ENCODE measurements at places on chromosomes 4 and X.

DNA sequence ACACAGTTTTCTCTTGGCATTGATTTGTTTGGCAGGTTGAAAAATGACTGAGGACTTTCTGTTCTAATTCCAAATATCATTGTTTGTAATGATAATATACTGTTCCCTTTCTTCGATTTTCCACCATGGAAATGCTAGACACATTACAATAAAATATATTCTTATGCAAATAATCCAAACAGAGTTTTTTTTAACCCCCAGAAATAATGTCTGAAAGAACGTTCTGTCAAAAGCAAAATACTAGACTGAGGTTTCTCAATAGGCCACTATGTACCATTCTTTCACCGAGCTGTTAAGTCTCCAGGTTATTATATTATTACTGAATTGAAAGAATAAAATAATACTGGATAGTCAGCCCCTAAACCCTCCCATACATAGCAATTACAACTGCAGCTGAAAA is 312.5 kb downstream of the ZIC3 start:
- DNase-seq, result no peak

- no peak for DNase-seq
Measured at GRCh38 chr4:101584306-101584705, 206.2 kb upstream of the BANK1 start.

- no peak for DNase-seq
Measured at GRCh38 chr4:177118596-177118995, 191.1 kb upstream of the NEIL3 start.

DNA sequence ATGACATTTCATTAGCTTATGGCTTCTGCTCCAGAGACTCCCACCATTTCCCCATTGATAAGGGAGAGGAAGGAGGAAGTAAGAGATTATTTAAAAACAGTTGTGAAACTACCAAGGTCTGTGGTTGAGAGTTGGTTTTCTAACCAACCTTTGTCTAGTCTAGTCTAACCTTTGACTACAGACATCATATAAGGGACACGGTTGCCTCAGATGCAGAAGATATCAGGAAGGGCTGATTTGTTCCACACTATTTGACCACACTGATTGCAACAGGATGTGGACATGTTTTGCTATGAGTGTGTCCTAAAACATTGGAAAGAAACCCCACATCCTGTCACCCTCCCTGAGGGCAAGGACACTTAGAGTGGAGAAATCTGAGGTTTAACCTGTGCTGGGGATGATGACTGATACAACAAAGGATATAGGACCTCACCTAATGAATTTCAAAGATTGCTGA is 53.0 kb downstream of the COQ2 start:
- no peak for DNase-seq

- no peak for DNase-seq
Measured at GRCh38 chr4:38464328-38464727, 199.7 kb upstream of the KLF3 start.

DNA sequence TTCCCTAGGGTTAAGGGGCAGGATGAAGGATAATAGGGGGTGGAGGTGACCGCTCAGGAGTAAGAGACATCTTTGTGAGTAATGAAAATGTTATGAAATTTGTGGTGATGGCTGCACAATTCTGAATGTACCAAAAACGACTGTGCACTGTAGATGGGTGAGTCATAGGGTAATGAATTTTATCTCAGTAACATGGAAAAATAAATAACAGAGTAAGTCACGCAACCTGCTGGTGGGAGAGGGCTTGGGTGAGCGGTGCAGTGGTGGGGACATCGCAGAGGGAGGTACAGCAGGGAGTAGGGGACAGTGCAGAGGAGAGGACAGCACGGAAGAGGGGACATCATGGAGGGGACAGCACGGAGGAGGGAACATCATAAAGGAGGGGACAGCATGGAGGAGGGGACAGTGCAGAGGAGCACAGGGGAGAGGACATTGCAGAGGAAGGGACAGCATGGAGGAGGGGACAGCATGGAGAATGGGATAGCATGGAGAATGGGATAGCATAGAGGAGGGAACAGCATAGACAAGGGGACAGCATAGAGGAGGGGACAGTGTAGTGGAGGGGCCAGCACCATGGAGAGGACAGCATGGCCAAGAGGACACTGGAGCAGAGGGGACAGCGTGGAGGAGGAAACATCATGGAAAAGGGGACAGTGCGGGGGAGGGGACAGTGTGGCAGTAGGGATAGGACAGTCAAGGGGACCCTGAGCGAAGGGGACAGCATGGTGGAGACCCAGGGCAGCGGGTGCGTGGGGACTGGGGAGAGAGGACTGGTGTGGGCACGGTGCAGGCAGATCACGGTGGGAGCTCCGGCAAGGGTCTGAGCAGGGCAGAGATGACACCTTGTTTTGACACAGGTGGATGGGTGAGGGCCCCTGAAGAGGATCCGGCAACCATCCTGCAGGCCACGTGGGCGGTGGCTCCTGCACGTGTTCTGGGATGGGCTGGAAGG is 68.5 kb upstream of the MXD4 start:
- no peak for DNase-seq

GRCh38 chrX:51598899-51599298 is 19.8 kb downstream of the CENPVL3 start:
- no peak for DNase-seq

DNA sequence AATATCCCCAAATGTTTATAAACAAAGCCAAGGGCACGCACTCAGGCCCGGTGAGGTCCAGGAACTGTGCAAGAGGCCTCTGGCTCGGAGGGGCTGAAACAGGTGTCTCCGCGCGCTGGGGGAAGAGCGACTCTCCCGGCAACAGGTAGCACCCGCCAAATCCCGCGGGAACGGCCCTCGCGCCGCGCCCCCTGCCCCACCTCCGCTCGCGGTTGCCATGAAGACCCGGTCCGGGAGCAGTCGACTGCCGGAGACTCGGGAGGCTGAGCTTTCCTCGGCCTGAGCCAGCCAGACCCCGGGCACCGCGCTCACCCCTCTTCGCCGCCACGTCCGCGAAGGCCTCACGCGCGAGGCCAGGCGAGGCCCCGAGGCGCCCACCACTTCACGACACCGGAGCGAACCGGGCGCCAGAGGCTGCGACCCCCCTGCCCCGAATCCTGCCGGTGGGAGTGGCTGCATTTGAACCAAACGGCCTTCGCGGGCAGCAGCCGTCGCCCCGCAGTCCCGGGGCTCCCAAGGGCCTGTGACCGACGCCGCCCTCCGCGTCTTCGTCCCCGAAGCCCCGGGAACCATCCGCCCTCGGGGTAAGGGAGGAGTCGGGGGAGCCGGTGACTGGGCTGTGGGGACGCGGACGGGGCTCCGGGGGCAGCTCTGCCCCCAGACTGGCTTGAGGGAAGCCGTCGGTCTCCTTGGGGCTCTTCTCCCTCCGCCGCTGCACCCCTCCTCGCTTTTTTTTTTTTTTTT is at the start of gene NSUN7:
Gene NSUN7, plus strand, starts transcription at position 239 of the 744 bp plus-strand sequence. CDS start 739 bp downstream, outside the sequence.
- DNase-seq, result peak; percentile 37

DNA sequence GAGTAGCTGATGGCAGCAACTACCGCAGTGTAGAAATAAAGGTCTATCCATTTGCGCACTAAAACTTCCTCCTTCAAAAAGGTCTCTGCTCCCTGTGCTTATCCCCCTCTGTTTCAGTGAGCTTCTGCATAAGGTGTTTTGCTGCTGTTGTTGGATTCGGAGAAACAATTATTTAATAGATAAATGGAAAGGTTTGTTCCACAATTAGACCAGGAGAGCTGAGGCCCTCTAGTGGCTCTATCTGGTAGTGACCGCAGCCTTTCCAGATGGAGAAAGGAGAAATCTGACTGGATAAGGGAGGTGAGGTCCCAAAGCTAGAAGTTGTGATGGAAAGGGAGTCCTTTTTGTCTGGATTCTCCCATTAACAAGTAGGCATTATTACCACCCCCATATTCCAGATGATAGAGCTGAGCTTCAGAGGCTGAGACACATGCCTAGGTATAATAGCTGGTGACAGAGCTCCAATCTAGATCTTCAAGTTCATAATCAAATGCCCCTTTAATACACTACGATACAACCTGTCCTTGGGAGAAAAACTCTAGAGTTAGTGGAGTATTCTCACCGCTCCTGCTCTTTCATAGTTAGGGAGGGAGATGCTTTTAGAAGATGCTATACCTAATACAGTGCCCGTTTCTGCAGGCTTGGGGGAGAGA is 5.1 kb upstream of the GABRQ start:
- DNase-seq, result no peak

DNA sequence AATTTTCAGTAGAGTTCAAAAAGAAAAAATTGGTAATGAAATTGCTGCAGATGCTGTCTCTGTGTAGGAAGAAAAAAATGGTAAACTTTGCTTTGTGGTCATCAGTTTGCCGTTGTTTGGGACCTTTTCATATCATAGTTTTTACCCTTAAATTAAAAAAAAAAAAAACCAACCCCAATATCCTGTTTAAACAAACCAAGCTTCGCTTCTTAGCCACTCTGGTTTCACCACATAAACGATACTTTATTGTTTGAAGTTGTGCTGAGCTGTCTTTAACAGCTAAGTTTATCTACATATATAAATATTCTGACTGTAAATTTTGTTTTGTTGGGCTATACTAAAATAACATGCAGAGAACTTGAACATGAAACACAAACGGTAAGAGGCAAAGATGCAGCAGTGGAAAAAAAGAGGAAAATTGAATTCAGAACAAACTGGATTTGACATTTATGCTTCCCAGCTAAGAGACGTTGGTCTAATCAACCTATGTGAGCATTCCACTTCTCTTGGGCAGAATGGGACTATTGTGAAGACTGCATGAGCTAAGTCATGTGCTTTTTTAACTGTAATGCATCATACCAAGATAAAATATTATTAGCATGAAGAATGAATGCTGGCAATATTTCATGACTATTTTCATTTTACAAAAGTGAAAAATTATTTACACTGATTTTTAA is 15.7 kb upstream of the H2AZ1 start:
- DNase-seq, result no peak

GRCh38 chr4:94507281-94507680 is 55.5 kb downstream of the PDLIM5 start:
- DNase-seq, result no peak

Data from GM13977 (cell line).